Stimulated activated CD8-positive, alpha-beta memory T cell treated with anti-CD3 and anti-CD28 coated beads, Interleukin-4, amount 100 ng/mL, for 1 hour (primary cell): ENCODE measurements at places on chromosomes 11 and 22.

GRCh38 chr22:44136112-44136511, 44.6 kb upstream of the PARVG start:
- DNase-seq: no peak

- DNase-seq: no peak
Observed at GRCh38 chr22:27870234-27871191, 48.5 kb downstream of the PITPNB start.

- DNase-seq: no peak
Observed at GRCh38 chr11:112829971-112830654, 131.1 kb upstream of the NCAM1 start.

DNA sequence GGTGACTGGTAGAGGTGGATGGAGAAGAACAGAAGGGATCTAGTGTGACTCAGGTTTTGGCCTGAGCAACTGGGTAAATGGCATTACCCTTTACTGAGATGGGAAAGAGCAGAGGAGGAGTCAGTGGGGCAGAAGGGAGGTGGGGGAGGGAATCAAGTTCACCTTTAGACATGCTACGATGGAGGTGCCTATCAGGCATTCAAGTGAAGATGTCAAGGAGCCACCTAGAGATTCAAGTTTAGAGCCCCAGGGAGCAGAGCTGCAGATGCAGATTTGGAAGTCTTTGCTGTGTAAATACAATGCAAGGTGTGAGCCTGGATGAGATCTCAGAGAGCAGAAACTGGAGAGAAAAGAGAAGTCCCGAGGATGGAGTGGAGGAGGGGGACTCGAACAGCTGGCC, 979 bp upstream of the MOGAT2 start:
- no peak for DNase-seq

DNA sequence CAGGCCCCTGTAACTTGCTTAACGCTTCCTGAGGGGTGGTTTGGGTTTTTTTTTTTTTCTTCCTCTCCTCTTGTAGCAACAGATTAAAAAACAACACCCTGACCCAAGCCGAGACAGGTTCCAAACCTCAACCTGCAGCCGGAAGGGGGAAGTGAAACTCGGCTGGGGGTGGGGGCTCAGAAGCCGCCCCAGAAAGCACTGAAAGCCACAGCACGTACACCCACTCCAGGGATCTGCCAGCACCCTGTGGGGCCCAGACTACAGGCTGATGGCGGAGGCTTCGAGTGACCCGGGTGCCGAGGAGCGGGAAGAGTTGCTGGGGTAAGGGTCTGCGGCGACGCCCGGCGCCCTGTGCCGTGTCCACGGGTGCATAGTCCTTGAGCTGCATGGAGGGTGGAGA, at the start of gene LSP1:
Gene LSP1, plus strand, starts transcription at position 208 of the 400 bp plus-strand sequence. Its CDS starts 61 bp downstream, at position 269.
- peak; percentile 59 for DNase-seq

DNA sequence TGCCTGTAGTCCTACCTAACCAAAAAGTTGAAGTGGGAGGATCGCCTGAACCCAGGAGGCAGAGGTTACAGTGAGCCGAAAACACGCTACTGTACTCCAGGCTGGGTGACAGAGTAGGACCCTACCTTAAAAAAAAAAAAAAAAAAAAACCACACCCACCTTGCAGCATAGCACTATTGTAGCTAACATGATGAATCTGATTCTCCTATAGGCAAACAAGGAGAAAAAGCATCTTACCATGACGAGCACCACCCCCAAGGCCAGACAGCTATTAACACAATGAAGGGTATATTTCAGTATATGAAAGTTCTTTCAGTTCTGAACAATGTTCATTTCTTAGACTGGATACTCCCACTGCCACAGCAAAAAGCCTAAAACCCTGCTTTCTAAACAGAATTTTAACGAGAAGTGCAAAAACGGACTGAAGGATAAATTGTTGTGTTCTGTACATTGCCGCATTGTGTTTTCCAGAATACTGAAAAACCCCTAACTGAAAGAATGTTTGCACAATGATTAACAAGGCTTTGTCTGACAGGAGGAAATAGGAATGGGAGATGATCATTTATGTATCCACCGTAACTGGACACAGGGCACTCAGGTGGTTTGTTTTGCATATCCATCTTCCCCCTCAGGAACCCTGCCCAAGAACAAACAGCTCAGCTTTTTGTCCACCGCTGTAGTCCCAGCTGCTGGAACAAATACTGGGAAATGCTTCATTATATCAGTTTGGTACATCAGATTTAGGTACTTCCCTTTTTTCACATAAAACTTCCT, 8.9 kb downstream of the PISD start:
- DNase-seq: no peak

DNA sequence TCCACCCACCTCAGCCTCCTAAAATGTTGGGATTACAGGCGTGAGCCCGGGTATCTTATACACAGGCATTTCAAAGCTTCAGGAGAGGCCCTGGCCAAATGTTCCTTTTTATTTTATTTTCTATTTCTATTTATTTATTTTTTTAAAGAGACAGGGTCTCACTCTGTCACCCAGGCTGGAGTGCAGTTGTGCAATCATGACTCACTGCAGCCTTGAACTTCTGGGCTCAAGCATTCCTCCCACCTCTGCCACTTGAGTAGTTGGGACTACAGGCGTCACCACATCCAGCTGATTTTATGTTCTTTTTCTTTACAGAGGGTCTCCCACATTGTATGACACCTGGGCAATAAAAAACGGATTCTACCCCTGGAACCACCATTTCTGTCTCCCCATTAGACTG, 71.2 kb downstream of the FBXO7 start:
- DNase-seq: no peak

DNA sequence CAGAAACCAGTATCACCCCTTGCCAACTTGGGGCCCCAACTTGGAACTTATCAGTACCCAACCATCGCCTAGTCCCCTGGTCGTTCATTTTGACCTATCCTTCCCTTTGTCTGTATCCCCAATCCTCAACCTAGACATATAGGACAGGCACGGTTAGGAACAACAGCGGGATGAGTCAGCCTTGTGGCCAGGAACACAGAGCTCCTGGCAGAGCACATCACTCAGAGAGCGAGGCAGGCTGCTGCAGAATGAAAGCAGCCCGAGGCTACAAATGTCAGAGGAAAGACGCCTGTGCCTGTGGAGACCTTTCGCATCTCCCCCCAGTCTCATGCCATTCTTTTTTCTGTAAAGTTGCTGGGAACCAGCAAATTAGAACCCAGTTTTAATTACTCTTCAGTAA, 14.6 kb downstream of the DKK3 start:
- no peak for DNase-seq

GRCh38 chr11:103070142-103070541, 21.8 kb downstream of the DCUN1D5 start:
- DNase-seq: no peak

DNA sequence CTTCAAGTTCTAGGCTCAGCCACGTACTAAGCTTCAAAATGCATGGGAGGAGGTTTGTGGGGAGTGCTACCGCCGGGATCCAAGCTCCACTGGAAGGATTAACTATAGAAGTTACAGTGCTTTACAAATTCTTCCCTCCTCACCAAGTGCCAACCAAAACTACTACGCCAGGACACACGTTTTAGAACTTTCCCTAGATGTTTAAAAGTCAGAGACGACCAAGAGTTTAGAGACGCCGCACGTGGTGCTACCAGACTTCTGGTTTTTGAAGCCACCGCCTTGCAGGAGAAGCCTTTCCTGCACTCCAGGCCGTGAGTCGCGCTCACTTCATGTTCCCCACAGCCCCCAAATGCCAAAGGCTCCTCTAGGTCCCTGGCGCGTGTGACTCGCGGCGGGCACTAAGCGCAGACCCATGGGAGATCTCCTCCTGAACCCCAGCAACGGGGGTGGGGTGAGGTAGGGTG, 734 bp downstream of the SNU13 start:
- DNase-seq: no peak

DNA sequence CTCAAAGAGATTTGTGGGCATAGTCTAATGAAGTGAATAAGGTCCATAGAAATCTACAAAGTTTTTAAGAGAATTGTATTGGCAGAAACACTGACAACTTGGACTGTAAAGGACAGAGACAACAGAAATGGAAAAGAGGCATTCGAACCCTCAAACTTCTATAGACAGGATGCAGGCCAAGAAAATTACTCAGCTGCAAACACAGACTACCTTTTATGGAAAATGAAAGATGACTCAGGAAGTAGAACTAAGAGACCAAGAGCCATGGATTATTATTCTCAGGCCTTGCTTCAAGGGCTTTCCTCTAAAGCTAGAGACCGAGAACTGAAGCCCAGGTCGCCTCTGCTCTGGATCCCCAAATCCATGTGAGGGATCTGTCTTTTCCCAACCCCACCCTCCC, 3.8 kb upstream of the PELI3 start:
- DNase-seq: no peak

- DNase-seq: no peak
Observed at GRCh38 chr11:124717421-124717785, 22.3 kb upstream of the NRGN start.

DNA sequence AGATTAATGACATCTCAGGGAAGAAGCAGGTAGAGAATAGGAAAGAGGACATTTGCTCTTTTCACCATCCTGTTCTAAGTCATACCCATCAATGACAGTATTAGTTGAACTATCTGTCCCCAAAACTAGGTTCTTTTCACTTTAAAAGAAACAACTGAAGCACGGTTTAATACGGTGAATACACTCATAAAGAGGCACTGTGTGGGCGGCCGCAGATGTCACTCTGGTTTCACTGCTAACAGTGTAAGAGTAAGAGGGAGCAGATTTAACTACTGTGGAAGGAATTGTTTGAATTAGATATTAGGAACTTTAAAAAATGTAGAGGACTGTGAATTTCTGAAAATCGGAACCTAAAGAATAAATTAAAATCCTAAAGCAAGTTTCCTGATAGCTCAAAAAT, 49.5 kb downstream of the VSIG10L2 start:
- DNase-seq: no peak

DNA sequence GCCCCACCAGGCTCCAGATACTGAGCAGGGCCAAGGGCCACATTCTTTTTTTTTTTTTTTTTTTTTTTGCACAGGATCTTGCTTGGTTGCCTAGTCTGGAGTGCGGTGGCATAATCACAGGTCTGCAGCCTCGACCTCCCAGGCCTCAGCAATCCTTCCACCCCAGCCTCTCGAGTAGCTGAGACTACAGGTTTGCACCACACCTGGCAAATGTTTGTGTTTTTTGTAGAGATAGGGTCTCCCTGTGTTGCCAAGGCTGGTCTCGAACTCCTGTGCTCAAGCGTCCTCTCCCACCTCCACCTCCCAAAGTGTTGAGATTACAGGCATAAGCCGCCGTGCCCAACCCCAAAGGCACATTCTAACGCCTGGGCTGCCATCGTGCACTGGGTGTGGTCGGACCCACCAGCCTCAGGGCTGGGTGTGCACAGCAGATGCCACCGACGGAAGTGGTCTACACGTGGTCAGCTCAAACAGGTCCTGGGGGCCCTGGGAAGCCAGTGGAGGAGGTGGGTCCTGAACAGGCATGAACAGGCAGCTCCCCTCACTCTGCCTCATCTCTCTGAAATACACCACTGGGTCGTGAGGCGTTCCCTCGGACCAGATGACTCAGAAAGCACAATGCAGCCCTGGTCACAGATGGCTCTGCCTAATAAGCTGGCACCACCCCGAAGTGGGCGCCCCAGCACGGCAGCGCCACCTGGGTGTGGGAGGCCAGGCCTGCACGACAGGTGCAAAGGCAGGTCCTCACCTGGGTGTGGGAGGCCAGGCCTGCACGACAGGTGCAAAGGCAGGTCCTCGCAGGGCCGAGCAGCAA, 5.1 kb upstream of the B4GALNT4 start:
- DNase-seq: peak; percentile 48

DNA sequence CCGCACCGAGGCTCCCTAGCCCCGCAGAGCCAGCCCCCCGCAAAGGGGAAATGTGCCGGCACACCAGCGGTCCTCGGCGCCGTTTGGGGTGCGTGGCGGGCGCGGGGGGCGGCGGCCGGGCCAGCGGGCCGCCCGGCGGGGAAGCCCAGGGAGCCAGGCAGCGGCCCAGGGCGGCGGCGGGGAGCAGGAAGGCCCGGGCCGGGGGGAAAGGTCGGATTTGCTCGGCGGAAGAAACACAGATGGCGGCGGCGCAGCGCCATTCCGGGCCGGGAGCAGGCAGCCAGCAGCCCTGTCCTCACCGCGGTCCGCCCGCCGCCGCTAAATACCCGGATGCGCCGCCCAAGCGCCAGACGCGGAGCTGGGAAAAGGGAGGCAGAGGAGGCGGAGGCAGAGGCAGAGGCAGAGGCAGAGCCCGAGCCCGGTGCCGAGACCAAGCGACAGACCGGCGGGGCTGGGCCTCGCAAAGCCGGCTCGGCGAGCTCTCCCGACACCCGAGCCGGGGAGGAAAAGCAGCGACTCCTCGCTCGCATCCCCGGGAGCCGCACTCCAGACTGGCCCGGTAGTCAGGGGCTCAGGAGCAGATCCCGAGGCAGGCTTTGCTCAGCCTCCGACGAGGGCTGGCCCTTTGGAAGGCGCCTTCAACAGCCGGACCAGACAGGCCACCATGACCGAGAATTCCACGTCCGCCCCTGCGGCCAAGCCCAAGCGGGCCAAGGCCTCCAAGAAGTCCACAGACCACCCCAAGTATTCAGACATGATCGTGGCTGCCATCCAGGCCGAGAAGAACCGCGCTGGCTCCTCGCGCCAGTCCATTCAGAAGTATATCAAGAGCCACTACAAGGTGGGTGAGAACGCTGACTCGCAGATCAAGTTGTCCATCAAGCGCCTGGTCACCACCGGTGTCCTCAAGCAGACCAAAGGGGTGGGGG, 2.6 kb upstream of the GCAT start:
- no peak for DNase-seq

- DNase-seq: no peak
Observed at GRCh38 chr11:79538775-79539174, 97.9 kb upstream of the TENM4 start.

GRCh38 chr11:16881766-16882165, 132.4 kb downstream of the PLEKHA7 start:
- no peak for DNase-seq

- no peak for DNase-seq
Observed at GRCh38 chr11:4006946-4007680, 87.5 kb upstream of the RRM1 start.

DNA sequence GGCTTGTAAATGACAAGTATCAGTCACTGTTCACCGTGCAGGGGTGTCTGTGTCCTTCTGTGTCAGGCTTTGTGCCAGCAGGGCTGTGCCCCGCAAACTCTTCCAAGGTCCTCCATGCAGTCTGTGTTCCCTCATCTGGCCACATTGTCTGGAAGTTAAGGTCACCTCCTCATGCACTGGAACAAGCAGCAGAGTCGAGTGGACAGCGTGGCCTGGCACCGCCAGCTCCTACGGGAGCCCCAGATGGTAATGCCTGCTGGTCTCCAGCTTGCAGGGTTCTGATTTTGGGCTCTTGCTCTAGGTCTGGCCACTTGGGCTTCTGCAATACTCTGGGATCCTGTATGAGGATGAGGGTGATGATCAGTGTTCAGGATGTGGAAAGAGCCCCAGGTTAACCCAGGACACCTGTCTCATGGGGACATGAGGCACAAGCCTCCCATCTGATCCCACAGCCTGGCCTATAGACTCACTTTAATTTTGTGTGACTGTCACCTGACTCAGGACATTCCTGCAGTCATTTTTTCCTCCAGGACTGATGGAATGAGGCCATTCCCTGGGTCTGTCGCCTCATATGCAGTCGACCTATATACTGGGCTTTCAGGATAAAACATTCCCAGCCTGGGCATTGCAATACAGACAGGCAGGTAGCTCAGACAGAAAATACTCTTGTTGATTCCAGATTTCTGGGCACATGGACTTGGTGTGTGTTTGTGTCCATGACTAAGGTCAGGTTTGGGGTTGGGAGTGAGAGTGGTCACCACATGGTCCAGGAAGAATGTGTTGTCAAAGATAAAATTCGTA, 106.3 kb upstream of the TOP3B start:
- DNase-seq: no peak
